ENCODE measurements at places on chromosomes 12 and 14.

GRCh38 chr14:95058491-95058890 lies 98.8 kb downstream of the DICER1 start:
- no peak for DNase-seq

GRCh38 chr12:53053218-53054111 lies 3.6 kb downstream of the TNS2 start:
- DNase-seq: peak; percentile 43

DNA sequence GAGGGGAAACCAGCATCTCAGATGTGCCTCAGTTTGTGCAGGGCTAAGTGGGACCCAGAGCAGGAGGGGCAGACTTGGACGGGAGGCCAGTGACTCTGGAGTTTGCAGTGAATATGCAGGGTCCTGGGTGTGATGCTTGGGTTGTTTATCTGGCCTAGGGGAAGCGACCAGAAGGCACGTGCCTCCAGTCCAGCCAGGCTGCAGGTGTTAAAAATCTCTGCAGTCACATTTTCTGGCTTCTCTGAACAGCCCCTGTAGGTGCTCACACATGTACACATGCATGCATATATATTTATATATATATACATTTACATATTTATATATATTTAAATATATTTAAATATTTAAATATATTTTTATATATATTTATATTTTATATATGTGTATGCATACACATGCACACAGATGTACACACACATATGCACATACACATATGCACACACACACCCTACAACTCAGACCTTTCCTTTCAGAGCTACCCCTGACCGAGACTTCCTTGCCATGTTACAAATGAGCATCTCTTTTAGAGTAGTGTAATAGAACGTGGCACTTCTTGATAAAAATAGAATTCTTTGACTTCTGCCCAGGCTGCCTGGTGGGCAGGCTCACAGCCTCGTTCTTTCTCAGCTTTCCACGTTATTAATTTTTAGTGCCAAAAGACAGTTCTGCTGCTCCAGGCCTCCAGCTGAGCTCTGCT lies 26.8 kb upstream of the TCL1B start:
- DNase-seq: no peak

DNA sequence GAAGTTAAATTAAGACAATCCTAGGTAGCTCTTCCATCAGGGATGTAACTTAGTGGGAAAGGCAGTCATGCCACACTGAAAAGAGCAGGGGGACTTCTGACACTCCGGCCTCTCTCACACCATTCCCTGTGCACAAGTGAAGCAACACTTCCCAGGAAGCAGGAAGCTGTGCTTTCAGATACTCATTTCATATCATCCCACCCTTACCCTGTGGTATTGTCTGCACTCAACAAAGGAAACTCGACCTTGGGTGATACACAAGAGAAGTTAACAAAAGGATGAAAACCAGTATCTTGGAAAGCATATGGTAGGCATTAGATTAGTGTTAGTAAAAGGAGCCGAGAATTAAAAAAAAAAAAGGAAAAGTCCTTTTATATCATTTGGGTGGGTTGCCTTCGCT lies 61.3 kb upstream of the MDM1 start:
- no peak for DNase-seq

DNA sequence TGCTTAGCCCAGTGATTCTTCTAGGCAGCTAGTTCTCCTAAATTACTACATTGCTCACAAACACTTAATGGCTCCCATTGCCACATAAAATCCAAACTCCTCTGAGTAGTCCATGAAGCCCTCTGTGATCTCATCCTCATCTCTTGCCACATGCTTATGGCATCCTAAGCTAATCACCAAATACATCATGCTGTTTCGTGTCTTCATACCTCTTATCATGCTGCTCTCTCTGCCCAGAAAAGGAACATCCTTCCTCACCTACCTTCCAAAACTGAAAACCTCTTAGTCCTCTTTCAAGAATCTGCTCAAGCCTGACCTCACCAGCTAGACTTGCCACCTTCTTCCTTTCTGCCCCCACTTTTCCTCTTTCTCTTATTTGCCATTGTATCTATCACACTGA lies 108.5 kb downstream of the DUSP6 start:
- no peak for DNase-seq

- no peak for DNase-seq
Measured at GRCh38 chr12:109443794-109444193, 33.3 kb downstream of the KCTD10 start.

- DNase-seq: no peak
Measured at GRCh38 chr14:72169521-72169920, 237.3 kb downstream of the RGS6 start.

DNA sequence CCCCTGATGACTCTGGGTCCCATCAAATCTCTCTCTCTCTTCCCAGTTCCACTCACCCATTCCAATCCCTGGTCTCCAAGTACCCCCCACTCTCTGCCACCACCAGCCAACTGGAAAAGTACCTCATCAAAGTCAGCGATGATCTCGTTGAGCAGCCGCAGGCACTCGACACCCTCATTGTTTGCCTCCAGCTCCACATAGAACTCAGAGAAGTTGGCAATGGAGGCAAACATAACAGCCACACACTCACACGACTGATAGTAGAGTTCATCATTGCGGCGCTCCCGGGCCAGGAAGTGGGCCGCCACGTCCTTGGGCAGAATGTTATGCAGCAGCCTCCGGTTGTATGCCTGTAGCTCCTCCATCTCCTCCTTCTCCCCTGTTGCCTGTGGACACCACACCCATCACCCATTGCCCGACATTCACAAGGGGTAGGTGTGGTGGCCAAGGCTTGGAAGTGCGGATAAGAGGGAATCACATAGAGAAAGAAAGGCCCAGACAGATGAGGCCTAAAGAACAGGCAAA lies 17.2 kb downstream of the ADCY6 start:
- no peak for DNase-seq

DNA sequence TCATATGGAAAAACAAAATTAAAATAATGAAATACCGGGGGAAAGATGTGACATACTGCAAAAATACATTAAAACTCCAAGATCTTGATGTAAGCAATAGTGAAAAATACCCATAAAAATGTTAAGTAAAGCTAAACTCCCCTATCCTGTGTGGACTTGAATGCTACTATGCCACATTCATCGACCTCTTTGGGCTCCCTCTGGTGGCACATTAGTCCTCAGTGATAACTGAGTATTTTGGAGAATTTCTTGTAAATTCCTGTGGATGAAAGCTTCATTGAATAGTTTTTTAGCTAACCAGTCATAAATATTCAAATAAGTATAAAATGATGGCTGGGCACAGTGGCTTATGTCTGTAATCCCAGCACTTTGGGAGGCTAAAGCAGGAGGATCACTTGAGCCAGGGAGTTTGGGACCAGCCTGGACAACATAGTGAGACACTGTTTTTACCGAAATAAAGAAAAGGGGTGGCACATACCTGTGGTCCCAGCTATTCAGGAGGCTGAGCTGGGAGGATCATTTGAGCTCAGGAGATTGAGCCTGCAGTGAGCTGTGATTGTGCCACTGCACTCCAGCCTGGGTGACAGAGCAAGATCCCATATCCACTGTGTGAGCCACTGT lies 42.4 kb upstream of the SGPP1 start:
- no peak for DNase-seq

- DNase-seq: no peak
Measured at GRCh38 chr12:125683748-125684381, 618.6 kb downstream of the AACS start.

DNA sequence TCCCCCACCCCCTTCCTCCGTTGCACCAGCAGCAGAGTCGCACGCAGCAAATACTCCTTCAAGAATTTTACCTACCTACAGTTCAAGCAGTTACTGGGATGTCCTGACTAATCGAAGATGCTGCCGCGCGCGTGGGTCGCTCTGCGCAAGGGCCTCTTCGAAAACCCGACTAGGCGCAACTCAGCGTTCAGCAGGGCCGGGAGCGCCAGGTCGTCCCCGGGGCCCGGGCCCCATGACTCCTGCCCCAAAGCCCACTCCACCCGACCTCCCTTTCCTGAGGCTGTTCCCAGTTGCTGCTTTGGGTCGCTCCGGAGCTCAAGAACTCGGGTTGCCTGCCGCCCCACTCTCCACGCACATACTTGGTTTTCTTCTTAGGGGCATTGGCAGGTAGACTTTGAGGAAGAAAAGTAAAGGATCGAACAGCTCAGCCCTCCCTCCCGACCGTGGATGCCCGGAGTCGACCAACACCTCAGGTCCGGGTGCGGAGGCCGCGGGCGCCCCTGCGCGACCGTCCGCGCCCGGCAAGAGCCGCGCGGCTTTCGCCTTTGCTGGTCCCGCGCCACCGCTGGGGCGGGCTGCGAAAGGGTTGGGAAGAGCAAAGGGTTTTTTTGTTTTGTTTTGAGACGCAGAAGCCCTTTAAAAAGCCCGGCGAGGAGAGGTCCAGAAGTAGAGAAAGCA lies 1.9 kb downstream of the BMP4 start:
- peak; percentile 23 for DNase-seq

- DNase-seq: no peak
Measured at GRCh38 chr12:15427913-15428312, 105.6 kb downstream of the PTPRO start.

GRCh38 chr12:19018302-19018970 lies 111.1 kb upstream of the PLEKHA5 start:
- DNase-seq: no peak

- no peak for DNase-seq
Measured at GRCh38 chr12:82835217-82835616, 148.5 kb downstream of the TMTC2 start.

GRCh38 chr12:124570810-124571209 lies 3.4 kb upstream of the NCOR2 start:
- DNase-seq: no peak

DNA sequence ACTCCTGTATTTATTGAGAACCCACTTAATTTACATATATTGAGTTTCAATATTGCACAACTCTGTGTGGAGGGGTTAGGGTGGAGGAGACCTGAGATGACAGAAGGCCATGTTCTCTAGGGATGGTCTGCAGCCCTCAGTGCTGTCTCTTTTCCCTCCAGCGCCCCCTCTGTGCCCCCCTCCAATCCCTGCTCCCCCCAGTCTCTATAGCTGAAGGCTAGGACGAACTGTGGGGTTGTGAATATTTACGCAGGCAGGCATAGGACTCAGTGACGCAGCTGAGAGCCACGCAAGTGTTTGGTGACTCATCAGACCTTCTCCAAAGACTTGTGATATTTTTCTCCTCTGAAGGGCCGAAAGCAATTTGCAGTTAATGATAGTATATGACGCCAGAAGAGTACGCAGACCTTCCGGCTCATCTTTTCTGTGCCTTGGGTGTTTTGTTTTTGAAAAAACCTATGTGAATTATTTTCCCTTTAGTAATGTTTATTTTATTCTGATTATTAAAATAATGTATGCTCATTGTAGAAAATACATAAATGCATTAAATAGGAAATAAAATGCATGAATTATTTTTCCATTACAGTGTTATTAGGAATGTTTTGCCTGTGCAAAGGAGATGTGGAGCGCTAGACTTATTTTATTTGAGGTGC lies 85.3 kb downstream of the SLC25A47 start:
- DNase-seq: no peak

- DNase-seq: no peak
Measured at GRCh38 chr12:63419154-63419553, 249.1 kb downstream of the DPY19L2 start.

DNA sequence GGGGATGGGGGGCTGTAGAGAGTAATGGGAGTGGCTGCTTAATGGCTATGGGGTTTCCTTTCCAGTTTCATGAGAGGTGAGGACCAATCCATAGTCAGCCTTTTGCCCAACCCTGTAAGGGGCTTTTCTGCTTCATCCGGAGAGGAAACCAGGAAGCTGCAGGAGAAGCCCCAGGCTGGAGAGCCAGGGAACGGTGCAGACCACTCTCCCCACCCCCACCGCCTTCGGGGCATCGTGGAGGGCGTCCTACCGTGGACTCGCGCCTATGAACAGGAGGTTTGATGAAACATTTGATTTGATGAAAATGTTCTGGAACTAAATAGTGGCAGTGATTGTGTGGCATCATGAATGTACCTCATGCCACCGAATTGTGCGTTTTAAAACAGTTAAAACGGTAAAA lies 204.3 kb upstream of the DIO3 start:
- no peak for DNase-seq

DNA sequence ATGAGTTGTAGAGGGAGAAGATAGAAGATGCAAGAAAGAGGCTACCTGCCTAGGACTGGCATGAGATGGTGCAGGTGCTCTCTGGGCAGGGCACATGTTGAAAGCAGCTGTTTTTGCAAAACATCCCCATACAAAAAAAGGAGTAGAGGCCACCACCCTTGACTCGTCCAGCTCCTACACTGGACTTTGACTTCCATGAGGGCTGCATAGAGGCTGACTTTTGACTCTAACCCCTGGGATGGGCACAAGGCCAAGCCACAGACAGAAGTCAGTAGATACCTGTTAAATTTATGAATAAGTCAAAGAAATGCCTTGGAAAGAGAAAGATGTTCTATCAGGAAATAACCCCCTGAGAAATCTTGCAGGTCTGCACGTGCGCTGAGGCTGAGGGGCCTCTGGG lies 1139.1 kb upstream of the TMEM132C start:
- no peak for DNase-seq

DNA sequence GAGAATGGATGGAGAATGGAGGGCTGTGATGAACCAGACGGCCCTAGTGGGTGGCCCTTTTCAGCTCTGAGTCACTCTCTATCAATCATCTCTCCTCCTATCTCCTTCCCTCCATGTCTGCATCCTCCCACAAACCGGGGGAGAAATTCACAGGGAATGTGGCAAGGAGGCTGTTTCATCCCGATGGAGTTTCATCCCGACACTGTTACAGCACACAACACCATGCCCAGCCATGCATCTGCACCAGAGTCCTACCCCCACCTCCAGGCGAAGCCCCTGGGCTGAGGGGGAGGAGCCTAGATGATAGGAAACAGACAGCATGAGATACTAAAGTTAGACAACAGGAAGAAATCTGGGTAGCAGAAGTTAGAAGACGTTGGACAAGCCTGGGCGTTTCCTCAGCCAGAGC lies 20.8 kb downstream of the SLC8B1 start:
- no peak for DNase-seq

- DNase-seq: no peak
Measured at GRCh38 chr12:93884794-93885460, 207.8 kb downstream of the CRADD start.

GRCh38 chr12:123269395-123269892 lies 2.2 kb downstream of the CDK2AP1 start:
- DNase-seq: no peak

GRCh38 chr12:106863189-106863588 lies 88.7 kb downstream of the RIC8B start:
- DNase-seq: no peak

- DNase-seq: no peak
Measured at GRCh38 chr12:90216815-90217214, 508.2 kb upstream of the ATP2B1 start.

DNA sequence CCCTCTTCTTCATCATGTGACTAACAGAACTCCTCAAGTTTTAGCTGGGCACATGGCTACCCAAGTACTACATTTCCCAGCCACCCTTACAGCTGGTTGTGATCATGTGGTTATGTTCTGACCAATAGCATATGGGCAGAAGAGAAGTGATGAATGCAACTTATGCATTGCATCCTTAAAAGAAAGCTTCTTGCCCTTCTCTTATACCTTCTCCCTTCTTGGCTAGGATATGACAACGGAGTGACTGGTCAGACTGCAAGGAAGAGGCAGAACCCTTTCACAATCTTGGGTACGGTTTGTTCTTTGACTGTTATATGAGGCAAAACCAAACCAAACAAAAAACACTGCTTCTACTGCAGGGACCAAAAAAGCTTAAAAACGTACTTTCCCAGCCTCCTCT lies 66.5 kb upstream of the MAX start:
- no peak for DNase-seq

- DNase-seq: no peak
Measured at GRCh38 chr14:23894362-23895052, 59.1 kb upstream of the DHRS4 start.
